ENCODE measurements at places on chromosomes 3 and 15.

DNA sequence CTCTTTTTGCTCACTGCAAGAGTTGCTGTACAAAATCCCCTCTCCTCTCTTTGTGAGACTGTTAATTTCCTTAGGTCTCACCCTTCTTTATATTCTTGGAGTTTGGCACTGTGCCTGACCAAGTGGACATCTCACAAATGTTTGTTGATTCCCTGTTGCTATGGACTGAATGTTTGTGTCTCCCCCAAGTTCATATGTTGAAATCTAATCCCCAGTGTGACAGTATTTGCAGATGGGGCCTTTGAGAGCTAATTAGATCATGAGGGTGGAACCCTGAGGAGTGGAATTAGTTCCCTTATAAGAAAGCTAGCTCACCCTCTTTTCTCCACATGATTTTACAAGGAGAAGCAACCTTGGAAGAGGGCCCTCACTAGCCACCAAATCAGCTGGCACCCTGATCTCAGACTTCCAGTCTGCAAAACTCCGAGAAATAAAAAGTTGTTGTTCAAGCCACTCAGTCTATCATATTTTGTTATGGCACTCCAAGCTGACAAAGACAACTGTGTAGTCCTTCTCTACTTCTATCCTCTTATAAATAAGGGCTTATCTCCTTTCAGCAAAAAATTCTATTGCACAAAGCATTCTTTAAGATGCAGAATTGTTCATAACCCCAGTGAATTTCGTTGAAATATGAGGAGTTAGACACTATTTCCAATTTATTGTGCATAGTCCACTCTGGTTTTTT, 65.5 kb upstream of the NPHP3 start:
- no peak for DNase-seq

GRCh38 chr3:29339016-29339833, 58.4 kb downstream of the RBMS3 start:
- DNase-seq: no peak

GRCh38 chr3:64349551-64349950, 124.3 kb upstream of the PRICKLE2 start:
- no peak for DNase-seq

- DNase-seq: no peak
Measured at GRCh38 chr3:160012108-160012507, 23.5 kb downstream of the IL12A start.

DNA sequence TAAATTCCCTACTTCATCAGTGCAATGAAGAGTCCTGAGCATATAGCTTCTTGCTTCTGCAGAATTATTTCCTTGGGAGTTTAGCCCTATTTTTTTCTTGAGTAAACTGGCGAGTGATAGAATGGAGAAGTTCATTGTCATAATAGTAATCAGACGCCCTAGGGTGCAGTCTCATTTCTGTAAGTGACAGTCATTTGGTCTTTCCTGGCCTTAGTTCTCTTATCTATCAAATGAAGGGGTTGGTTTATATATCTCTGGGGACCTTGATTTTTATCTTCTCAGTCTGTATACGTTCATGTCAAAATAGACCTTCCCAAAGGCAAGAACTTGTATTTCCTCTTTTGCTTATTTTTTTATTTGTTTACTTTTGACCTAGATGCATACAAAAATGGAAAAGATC, 9.9 kb upstream of the ALPK3 start:
- DNase-seq: no peak

DNA sequence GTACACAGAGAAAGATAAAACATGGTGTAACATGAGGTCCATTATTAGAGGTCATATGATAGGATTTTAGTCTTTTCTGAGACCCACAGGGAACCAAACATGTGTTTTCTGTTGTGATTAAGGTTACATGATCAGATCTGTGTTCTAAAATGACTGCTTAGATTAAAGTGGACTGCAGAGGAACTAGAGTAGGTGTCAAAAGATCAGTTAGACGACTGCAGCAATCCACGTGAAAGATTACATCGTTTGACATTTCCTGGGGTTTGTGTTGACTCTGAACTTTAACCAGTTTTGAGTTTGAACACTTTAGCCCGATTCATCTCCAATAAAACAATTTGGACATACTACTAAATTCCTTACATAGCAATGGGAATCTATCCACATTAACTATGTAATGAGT, 5.1 kb downstream of the MIX23 start:
- DNase-seq: no peak

GRCh38 chr3:48467473-48468267, 21.1 kb downstream of the ATRIP start:
- no peak for DNase-seq

DNA sequence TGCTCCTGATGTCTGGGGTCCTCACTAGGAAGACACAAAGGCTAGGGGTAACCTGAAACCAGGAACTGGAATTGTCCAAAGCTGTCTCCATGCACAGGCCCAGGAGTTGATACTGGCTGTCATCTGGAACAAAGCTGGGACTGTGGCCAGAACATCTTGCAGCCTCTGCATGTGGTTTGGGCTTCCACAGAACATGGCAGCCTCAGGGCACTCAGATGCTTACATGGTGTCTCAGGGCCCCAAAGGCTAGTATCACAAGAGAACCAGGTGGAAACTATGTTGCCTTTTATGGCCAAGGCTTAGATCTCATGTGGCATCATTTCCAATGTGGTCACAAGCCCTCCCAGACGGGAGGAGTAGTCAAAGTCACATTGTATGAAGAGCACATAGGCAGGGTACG, 335.2 kb upstream of the TRIM42 start:
- no peak for DNase-seq

- no peak for DNase-seq
Measured at GRCh38 chr3:181752202-181752671, 40.5 kb downstream of the SOX2 start.

- no peak for DNase-seq
Measured at GRCh38 chr15:60096157-60096556, 92.0 kb downstream of the FOXB1 start.

GRCh38 chr3:106457281-106458180, 588.7 kb upstream of the CBLB start:
- no peak for DNase-seq

GRCh38 chr3:111954228-111954990, 24.4 kb upstream of the ABHD10 start:
- no peak for DNase-seq

DNA sequence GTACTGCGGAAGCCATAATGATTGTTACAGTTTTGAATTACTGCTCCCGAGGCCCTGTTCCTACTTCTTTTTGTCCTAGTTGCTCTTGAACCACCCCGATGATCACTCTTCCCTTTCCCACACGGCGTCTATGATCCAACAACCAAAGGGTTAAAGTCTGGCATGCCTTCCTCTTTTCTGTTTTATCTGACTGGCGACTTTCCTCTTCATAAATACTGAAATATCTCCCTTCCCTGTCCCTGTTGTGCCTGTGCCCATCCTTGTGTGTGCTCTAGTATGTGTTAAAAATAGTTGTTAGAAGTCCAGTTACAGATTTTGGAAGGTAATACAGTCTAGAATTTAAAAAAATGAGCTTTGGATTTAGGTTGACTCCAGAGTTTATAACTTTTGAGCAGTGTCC, 83.6 kb downstream of the AKAP13 start:
- DNase-seq: no peak

DNA sequence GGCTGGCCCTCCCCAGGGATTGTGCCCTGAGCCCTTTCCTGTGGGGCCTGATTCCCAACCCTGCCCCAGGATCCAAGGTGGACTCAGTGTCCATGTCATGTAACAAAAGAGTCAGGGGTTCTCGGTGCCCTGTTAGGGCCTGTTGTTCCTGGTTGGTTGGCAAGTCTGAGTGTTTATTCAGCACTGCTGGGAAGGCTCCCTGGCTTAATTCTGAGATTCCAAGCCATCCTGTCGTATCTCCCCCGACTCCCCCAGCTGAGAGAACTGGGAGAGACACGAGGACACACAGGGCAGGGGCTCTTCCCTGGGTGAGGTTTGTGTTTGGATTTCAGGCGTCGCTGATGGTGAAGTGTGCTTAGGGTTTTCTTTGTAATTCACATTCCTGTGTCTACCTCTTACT, 78.3 kb downstream of the EEFSEC start:
- no peak for DNase-seq

DNA sequence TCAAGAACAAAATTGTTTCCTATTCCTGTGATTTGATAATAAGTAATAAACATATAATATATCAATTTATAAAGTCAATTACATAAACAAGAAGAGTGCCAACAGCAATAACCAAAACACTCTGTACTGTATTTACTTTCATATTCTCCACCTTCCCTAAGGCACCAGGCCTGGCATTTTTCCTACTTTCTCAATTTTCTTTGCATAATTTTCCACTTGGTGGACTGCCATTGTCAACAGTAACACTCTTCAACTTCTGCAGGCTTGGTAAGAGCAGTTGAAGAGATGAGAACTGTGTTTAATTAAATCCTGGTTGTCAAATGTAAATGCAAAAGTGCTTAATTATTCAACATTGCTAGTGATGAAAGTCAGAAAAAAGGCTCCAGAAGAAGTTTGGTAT, 229.8 kb upstream of the PLSCR5 start:
- DNase-seq: no peak

GRCh38 chr3:159609625-159610024, 379.0 kb upstream of the IL12A start:
- no peak for DNase-seq

DNA sequence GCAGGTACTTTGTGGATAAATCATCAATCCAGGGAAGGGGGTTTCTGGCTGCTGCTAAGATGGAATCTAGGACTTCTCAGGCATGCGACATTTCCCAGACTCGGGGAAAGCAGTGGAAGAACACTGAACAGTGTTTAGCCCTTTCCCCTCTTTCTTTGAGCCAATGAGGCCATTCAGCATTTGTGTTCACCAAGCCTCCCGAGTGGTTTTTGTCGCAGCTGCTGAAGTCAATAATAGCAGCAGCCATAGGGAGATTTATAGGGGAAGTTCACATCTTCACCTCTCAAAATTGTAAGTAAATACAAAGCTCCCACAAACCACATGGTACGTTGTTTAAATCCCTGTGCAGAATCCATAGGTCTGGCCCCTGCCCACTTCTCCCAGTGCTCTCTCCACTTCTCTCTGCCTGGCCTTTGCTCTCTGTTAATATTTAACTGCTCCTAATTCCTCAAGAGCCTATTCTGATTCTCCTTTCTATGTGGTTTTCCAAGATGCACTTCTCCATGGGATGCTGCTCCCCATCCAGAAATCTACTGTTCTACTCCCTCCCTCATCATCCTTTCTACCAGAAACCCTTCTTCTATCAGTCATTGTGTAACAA, 230.7 kb downstream of the SHQ1 start:
- DNase-seq: peak; percentile 7

- peak; percentile 6 for DNase-seq
Measured at GRCh38 chr3:140311428-140311827, 366.4 kb upstream of the TRIM42 start.

DNA sequence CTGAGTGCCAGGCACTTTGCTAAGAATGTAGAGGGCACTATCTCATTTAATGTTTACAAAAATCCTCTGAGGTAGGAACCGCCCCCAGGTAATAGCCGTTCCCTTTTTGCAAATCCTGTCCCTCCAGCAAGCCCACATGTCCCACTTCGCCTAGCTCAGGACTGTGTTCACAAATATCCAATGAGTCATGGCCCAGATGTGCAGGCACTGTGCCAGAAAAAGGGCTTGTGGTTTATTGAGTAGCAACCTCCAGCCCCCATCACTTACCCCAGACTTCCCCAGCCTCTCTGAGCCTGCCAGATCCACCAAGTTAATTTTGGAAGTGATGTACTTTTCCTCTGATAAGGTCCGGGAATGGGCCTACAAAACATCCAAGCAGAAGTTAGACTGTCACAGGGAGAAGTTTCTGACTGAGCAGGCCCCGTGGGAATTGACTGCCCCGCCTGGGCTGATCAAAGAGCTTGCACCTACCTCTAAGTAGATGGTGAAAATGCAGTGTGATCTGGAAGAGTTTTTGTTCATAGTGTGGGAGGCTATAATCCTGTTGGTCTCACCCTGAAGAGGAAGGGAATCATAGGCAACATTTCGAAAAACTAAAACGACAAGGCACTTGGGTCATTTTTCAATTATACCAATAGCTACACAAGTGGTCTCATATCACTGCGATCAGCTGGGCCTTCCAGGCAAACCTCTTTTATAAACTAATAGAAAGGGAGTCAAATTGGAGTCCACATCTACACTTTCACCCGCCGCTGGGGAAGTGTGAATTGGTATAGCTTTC, 15.7 kb downstream of the KIF9 start:
- no peak for DNase-seq

DNA sequence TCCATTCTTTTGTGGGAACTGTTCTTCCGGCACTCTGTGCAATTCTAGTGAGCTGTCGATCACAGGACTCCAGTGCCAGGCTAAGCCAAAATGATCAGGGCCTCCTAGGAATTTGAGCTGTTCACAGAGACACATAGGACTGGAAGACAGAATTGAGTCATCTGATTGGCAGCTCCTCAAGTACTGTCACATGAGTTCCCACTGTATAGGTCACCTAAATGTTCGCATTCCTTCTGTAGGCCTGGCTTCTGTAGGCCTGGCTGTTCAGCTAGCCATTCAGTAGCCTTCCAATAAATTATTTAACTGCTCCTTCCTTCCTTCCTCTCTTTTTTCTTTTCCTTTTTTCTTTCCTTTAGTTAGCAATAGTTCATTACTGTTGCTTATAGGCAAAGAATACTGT, 4.3 kb downstream of the PROS1 start:
- no peak for DNase-seq

DNA sequence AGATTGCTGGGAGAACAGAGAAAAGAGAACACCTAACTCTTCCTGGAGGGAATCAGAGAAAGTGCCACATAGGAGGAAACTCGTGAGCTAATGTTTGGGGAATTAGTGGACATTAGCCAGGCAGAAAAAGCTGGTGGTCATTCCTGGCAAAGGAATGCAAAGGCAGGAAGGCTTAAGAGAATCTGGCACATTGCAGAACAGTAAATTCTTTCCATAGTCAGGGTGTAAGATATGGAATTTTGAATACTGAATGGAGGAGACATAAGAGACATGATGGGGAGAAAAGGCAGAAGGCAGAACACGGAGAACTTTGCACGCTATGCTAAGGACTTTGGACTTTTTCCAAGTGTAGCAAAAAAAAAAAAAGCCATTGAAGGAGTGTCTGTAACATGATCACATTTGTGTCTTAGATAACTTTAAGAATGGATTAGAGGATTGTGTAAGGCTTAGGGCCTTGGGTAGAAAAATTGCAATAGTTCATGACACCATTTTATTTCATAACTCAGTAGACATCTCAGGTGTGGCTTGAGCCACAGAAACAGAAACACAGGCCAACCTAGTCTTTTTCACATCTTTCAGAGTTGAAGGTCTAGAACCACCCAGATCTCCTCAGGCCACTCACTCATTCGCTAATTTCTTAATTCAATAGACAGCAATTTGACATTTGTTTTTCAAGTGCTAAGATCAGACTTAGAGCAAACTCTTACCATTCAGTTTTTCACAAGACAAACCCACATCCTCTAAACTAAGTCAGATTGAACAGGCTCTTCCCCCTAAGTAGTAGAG, 31.2 kb upstream of the CCDC80 start:
- DNase-seq: no peak

GRCh38 chr3:9727743-9728142, 3.8 kb upstream of the BRPF1 start:
- no peak for DNase-seq

DNA sequence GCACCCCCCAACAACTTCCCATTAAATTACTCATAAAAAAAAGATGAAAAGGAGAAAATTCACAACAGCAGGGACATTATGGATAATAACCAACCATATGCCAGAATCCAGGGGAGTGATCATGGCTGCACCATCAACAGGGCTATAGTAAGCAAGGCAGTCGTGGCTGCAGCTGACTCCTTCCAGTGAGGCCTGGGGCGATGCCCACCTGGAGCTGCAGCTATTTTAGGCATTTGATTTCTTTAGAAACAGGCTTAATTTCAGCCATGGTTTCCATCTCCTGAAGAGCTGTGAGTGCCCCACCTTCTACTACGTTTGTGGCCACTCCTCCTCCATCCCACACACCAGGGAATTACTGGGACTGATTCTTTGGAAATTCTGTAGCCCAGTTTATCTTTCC, 84.0 kb downstream of the MINAR1 start:
- no peak for DNase-seq
